Lower lobe of right lung (tissue), 2 donors: ENCODE measurements at places on chromosomes 6 and 20.

DNA sequence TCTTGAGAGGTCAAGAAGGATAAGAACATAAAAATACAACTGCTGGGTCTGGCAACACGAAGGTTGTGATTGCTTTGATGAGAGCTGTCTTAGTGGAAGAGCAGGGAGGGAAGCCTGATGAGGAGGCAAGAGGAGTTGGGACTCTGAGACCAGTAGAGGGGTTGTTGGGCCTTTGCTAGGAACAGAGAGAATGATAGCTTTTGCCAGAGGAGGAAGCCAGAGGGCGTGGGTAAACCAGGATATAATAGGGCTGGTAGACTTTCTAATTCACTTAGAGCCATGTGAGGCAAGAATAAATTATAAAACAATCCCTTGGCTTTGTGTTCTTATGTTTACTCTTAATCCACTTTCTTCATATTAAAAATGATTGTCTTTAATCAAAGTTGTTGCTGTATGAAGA, 78.6 kb downstream of the RCAN2 start:
- DNase-seq: no peak

DNA sequence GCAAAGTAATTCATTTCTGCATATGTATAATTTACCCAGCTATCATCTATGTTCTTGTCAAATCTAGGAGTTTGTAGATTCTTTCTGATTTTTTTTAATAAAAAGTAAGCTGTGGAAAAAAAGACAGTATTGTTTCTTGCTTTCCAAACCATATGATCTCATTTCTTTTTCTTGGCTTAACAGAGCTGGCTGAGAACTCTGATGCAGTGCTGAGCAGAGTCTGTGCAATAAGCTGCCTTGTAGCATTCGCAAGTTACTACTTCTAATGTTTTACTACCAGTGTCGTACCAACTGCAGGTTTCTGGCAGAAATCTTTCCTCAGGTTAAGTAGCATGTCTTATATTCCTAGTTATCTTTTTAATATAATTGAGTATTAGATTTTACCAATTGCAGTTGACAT, 15.6 kb downstream of the RRBP1 start:
- DNase-seq: no peak

GRCh38 chr6:100339574-100340255, 125.0 kb downstream of the SIM1 start:
- DNase-seq: no peak

- DNase-seq: no peak
Measured at GRCh38 chr6:170554796-170555137, 598 bp downstream of the TBP start.

DNA sequence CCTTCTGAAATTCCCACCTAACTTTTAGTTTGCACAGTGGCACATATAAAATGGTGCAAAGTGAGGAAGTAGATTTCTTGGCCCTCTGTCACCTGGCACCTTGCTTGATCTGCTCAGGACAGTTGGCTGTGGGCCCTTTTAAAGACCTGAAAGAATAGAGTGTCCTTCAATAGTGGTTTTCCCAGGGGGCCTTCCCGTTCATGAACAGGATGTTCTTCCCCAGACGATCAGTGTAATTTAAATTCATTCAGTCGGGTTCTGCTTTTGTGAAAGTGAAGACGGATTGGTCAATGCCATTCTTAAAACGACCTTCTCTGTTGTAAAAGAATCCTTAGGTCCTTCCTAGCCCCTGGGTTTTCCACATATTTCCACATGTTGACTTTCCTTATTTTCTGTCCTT, 178.5 kb downstream of the SASH1 start:
- no peak for DNase-seq
